Mammary epithelial cell (primary cell): ENCODE measurements at places on chromosomes 13 and 19.
A peak's percentile ranks its signal among the peaks of the same experiment; 100 is the strongest.

GRCh38 chr13:87130423-87130822, 540.7 kb upstream of the SLITRK5 start:
- DNase-seq, result no peak

DNA sequence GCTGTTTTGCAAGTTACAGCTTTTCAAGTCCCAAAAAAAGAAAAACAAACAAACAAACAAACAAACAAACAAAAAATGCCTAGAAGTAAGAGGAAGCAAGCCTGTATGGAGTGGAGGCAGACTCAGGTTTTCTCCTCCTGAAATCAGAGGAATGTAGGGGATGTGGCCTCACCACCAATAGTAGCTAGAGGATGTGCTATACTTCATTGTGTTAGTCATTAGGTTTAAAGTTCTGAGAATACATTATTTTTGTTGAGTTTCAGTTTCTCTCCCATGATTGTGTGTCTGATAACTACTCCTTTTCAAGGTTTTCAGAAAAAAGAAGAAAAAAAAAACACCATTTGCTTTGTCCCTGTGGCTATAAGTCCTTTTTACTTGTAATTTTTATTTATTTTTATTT, 524.5 kb downstream of the GPC6 start:
- no peak for DNase-seq

DNA sequence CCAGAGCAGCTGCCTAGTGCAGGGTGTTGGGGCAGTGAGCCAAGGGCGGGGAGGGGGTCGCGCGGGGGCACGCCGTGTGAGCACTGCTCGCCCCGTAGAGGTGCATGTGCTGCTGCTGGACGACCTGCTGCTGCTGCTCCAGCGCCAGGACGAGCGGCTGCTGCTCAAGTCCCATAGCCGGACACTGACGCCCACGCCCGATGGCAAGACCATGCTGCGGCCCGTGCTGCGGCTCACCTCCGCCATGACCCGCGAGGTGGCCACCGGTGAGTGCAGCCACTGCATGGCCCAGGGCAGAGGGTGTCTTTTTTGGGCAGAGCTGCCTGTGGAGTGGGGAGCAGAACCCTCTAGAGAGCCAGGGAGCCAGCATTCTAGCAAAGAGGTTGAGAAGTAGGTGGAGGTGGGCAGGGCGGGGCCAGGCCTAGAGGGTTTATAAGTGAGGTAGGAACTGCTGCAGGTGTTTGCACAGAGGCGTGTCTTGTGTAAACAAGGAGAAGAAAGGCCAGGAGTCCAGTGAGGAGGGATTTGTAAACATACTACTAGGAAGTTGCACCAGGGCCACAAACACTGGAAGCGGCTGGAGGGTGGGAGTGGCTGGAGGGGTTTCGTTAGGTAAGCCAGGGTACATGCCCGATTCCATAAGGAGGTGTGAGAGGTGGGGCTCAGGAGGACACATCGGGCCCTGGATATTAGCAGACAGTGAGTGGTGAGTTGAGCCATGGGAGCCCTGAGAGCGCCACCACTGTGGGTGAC, 21.3 kb downstream of the ARHGEF1 start:
- DNase-seq, result no peak

GRCh38 chr19:33399081-33399744, 25.7 kb downstream of the CEBPG start:
- DNase-seq, result no peak

DNA sequence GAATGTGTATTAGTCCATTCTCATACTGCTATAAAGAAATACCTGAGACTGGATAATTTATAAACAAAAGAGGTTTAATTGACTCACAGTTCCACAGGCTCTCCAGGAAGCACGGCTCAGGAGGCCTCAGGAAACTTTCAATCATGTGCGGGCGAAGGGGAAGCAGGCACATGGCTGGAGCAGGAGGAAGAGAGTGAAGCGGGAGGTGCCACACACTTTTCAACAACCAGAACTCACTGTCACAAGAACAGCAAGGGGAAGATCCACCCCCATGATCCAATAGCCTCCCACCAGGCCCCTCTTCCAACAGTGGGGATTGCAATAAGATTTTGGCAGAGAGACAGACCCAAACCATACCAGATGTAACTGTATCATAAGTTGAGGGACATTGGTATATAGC, 72.7 kb downstream of the IRS2 start:
- no peak for DNase-seq

DNA sequence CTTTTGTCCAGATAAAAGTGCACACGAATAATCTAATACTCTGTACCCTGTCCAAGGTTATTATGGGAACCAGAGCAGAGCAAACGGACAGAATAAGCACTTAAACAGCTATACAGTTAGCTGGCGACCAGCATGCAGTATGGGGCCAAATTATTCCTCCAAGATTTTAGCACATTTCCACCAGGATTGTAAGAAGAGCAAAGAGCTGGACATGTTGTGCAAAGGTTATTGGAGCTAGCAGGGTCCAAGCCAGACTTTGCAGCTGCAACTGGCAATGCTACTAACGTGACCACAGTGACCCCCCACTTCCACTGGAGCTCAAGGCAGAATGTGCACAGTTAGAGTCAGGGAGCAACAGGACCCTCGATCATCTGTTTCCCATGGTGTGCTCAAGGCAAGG, 89.9 kb downstream of the COL4A1 start:
- DNase-seq, result no peak

- no peak for DNase-seq
Measured at GRCh38 chr13:45748941-45749759, 47.0 kb downstream of the CBY2 start.

DNA sequence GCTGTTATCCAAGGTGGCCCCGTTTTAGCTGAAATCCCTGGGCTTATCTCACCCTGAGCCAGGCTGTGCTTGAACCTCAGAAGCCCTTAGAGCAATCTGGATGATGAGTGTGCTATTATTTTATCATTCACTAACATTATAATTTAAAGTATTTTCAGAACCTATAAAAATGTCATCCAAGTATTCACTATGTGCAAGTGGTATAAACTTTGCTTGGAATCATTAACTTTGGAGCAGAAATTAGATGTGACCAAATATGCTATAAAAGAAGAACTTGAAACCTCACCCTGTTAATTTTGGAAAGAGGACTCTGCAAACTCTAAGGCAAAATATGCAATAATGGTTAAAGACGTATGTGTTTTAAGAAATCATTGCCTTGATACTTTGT, 147.5 kb downstream of the USP12 start:
- DNase-seq, result no peak

DNA sequence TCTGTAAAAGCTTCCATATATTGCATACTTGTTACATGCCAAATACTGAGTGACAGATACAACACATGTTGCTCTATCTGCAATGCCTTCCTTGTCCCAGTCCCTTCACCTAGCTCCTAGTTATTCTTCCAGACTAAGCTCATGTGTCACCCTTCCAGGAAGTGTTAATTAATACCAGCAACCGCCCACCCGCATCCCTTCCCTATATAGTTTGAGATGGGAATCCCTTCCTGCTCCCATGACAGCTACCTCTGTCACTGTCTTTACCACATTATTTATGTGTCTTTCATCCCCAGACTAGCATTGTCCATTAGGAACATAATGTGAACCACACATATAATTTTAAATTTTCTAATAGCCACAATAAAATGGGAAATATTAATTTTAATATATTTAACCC, 49.5 kb upstream of the FRY start:
- DNase-seq, result peak; percentile 7

DNA sequence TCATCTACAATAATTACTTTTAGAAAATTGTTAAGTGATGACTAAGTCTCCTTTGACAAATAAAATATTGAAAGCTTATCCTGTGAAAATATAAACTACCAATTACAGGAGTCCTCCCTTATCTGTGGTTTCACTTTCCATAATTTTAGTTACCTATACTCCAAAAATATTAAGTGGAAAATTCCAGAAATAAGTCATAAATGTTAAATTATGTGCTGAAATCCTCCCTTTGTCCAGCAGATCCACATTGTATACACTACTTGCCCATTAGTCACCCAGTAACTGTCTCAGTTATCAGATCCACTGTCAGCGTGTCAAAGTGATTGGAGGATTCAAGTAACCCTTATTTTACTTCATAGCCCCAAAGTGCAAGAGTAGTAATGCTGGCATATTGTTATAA, 98.1 kb downstream of the SERP2 start:
- no peak for DNase-seq
